ENCODE measurements at places on chromosomes 16 and 17.

- no peak for DNase-seq
Measured at GRCh38 chr17:44738214-44738906, 20.4 kb upstream of the ADAM11 start.

- no peak for DNase-seq
Measured at GRCh38 chr17:78001612-78002011, 43.1 kb downstream of the TNRC6C start.

DNA sequence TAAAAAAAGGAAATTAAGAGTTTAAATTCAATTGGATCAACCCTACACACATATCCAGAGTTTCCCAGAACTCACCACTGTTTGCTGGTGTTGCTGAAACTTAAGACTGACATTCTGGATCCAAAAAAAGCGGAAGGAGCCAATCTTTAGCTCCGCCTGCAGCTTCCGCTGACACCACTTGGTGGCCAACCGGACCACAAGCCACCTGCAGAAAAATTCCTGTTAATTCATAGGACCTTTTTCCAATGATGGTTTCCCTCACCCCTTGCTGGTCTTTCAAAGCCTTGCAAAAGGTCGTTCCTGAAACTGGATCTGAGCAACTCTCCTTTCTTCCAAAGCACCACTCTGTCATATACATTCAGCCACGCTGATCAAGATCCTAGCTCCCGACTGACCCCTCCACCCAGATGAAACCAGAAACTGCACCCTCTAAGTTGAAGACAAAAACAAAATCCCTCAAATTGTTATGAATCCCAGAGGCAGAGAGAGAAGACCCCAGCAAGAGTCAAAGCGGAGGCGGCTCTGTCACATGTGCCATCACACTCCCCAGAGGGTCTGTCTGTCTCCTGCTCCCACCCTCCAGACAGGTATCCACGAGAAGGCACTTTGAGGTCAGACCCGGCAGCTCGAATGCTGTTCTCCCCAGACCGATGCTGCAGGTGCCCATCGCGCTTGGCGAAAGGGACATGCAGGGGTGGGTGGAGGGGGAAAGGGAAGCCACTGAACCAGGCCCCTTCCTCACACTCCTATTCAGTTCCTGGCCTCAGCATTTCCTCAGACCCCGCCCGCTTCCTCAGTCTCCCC, 773 bp downstream of the BLTP2 start:
- DNase-seq: peak; percentile 43

- DNase-seq: no peak
Measured at GRCh38 chr17:77478899-77479298, 338.1 kb downstream of the SEC14L1 start.

GRCh38 chr17:28188841-28189263, 130.1 kb upstream of the TMEM97 start:
- DNase-seq: no peak

DNA sequence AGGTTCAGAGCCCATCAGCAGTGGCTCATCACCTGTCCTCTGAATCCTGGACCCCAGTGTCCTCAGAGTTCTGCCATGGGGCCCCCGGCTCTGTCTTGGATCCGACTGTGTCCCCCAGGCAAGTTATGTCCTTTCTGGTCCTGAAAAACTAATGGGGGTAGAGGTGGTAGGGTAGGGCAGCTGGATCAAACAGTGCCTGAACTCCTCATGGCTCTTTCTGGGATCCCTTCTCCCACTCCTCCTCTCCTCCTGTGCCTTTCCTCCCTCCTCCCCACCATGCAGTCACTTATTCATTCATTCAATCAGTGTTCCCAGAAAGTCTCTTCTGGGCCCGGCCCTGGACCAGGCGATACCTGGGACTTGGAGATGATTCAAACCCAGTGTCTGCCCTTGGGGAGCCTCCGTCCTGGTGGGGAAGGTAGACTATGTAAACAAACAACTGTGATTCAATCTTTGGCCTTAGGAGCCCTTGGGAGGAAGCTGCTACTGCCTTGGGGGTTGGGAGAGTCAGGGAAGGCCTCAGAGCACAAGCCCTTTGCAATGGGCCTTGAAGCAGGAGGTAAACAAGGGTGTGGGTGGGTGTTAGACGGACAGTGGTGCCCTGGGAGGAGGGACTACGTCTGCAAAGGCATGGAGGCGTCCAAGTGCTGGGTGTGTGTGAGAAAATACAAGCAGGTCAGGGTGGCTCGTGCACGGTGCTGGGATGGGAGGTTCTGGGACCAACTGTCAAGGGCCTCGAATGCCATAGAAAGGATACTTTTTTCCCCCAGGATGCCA, 6.4 kb upstream of the FAM83G start:
- no peak for DNase-seq

DNA sequence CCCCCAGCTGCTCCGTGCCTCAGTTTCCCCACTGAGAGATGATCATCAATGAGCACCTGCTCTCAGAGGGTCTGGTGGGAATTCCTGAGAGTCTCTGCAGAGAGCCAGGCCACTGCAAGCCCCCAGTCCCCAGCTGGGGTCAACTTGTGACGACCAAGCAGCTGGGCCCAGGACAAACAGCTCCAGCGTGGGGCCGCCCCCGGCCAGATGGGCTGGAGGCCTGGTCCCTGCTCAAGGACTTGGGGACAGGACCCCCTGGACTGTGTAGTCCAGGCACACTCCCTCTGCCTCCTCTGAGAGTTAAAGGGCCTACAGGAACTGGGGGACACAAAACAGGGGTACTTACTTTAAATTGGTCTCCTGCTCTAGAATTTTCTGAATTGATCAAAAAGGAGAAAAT, 16.6 kb upstream of the AATK start:
- no peak for DNase-seq
